ENCODE measurements at places on chromosomes 11 and 22.

- no peak for DNase-seq
Measured at GRCh38 chr22:24697621-24698082, 76.9 kb downstream of the PIWIL3 start.

DNA sequence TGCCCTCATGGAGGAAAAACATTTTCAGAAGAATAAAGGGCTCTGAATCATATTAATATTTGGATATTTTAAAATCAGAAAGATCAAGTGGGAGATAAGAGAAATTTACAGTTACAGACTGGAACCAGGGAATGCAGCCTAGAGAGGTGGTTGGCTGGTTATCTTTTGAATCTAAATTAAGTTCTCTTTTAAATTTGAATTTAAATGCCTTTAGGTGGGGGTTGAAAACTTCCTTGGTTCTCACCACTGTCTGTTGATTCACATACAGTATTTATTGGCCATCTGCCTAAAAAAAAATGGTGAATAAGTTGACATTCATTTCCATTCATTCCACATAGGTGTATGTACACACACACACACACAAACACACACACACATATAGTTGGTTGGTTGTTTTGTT is 35.7 kb upstream of the PTPRJ start:
- no peak for DNase-seq

- no peak for DNase-seq
Measured at GRCh38 chr11:65814131-65814985, 19.4 kb upstream of the SNX32 start.

DNA sequence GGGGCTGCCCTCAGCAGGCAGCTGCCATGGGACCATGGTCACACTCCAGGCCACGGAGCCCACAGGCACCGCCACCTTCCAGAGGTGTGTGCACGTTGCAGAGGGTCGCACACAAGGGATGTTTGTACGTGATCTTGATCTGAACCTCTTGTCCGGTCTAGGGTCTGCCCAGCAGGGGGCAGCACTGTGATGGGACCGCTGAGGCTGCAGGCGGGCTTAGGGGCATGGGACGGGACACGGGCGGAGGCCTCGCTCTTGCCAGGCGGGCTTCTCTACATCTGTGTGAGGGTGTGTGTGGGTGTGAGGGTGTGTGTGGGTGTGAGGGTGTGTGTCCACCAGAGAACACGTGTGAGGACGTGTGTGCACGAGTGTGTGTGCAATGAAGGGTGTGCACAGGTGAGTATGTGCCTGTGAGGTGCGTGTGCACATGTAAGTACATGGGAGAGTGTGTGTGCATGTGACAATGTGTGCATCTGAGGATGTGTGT is 52.4 kb downstream of the CACNA1I start:
- DNase-seq = no peak

DNA sequence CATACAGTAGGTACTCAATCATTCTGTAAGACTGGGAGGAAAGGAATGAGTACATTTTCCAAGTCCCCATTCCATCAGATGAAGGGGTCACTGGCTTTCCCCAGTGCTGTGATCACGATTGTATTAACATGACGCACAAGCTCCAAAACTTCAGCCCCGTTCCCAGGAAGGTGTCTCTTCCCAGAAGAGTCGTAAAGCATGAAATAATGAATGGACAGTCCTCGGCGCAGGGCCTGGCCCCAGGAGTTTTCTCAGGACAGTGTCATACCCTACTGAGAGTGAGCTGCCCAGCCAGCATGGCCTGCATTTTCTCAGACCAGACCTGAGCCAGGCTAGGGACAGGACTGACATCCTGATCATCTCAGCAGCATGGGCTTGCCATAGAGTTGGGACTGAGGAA is 80.7 kb downstream of the PARVA start:
- no peak for DNase-seq

- DNase-seq = no peak
Measured at GRCh38 chr11:108561535-108561991, 32.0 kb downstream of the EXPH5 start.

- DNase-seq = no peak
Measured at GRCh38 chr11:19422276-19422675, 181.5 kb upstream of the E2F8 start.

Data from smooth muscle cell of the brain vasculature (primary cell).